ENCODE measurements at places on chromosomes 5 and 9.

- DNase-seq: no peak
Observed at GRCh38 chr5:89279391-89280036, 396.5 kb upstream of the MEF2C start.

DNA sequence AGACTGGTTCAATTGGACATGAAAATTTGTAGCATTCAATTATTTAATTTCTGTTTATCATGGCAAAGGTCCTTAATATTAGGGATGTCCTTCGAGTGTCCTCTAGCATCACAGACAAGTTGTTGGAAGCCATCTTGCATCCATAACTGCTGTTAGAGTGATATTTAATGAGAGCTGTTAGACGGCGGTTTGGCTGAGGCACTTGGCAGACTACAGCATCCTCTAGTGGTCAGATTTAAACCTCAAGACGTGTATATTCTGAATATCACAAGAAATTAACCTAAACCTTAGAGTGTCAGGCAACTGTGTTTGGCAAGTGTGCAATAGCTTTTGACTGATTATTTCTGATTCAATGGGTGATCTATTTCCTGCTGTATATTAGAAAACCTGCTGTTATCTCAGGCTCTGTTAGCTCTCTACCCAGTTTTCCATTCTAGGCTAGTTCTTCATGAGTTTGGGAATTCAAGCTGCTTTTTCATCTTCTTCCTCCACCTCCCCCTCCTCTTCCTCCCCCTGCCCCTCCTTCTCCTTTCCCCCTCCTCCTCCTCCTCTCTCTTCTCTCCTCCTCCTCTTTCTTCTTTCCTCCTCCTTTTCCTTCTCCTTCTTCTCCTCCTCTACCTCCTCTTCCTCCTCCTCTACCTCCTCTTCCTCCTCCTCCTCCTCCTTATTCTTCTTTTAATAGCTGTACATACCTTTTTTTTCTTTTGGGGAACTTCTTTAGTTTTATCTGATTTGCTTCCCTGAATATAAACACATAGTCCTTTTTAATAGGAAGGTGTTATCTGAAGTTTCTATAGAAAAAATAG is 8.6 kb downstream of the SPINK1 start:
- no peak for DNase-seq

DNA sequence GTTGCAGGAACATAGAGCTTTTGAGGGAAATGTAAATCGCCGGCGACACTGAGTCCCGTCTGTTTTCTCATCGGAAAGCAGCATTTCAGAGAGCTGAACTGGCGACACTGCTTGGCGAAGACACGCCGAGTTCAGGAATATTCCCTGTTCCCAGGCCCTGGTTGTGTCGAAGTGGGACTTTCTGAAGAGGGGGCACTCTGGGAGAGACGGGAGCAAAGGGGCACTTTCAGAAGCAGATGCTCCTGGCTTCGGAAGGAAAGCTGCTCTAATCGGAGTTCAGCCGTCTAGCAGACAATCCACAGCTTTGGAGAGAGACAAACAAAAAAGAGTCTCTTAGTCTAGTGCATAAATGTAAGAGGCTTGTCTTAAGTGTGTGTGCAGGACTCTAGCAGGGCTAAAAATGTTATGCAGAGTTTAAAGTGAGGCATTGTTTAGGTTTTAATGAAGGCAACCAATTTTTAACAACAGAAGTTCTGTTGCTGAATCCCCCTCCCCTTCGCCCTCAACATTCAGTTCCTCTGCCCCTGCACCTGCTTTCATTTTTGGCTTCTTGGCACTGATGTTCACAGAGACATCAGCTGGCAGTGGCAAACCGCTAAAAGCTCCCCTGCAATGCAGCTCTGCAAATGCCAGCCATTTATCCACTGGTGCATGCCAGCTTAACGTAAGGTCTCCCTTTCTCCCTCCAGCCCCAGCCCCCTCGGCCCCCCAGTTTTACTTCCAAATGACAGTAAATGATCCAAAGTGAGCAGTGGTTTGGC is 289.5 kb upstream of the MPDZ start:
- no peak for DNase-seq

DNA sequence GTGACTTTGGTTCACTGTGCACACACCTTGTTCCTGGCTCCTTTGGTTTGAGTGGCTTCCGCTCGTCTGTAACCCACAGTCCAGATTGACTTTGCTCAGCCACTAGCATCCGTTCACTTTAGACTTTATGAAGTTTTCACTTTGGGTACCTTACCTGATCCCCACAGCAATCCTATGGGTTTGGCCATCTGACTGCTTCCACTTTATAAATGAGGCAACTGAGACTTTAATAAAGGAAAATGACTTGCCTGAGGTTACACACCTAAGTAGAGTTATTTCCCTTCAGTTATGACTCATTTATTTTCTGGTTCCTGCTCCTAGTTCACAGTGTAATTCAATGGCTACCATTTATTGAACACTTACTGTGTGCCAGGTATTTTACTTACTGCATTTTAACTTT is 94.2 kb upstream of the SAP30L start:
- no peak for DNase-seq

GRCh38 chr9:127660886-127661741 is 45.7 kb upstream of the CFAP157 start:
- no peak for DNase-seq

- DNase-seq: no peak
Observed at GRCh38 chr5:34511063-34511462, 145.1 kb upstream of the RAI14 start.

All from stimulated activated CD4-positive, alpha-beta T cell treated with anti-CD3 and anti-CD28 coated beads, Interleukin-15, amount 100 ng/mL, for 1 hour (primary cell).